CD4-positive, alpha-beta memory T cell (primary cell): ENCODE measurements at places on chromosomes 5 and 9. TPM values are rescaled to one million over a fixed set of nuclear protein-coding genes. Genes with fewer than 3 reads are reported as not detected.

The TNC gene
- not detected for polyA plus RNA-seq

DNA sequence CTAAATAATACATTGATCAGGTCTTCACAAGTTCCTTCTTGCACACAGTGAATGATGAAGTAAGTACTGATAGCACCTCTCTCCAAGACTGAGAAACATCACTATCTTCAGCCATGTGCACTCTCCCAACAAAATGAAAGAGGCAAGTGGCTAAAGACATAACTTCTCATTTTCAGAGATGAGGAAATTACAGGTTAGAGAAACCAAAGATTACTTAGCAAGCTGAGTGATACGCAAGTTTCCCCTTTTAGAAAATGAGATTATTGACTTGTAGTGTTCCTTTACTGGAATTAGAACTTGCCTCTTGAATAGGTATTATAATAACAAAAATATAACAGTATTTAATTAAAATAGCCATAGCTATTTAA, 21.6 kb downstream of the CEMIP2 start:
- no peaks in the 10 kb centered on the region for H3K4me1 ChIP-seq
- H3K27me3 ChIP-seq: no peaks in the 10 kb centered on the region
- DNase-seq: no peak

GRCh38 chr9:4073371-4073770, 226.5 kb downstream of the GLIS3 start:
- no peaks in the 10 kb centered on the region for H3K4me1 ChIP-seq
- H3K4me3 ChIP-seq: no peak overlapping the region
- DNase-seq: no peak
- H3K27me3 ChIP-seq: no peaks in the 10 kb centered on the region
- H3K36me3 ChIP-seq: no peaks in the 10 kb centered on the region
- no peak overlapping the region for H3K27ac ChIP-seq

DNA sequence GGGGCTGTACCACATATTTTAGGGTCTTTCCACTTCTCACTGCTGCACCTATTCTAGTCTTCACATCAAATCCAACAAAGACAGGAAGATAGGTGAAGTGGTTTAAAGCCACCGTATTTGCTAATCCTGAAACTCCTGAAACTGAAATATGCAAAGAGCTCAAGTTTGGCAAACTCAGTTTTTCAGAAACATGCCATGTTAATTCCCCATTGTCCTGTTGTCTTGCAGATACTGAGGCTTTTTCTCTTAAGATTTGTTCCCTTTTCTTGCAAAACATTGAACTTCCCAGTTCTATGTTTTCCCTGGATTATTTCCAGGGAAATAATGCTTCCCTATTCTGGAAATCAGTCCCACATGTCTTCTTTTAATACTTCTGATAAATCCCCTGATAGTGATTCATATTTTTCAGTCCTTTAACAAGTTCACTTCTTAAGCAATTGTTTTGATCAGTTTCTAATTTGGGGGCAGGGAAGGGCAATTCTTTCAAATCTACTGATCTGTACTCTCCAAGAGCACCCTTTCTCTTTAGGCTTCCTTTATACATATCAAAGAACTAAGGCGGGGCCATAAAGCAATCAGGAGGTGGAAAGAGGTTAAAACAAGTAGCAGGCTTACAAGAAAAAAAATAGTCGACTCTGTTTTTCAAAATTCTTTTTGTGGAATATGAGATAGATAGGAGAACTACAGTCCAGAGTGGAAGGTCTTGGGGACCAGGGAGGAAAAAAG, 648.5 kb downstream of the BNC2 start:
- no peaks in the 10 kb centered on the region for H3K27me3 ChIP-seq
- no peaks in the 10 kb centered on the region for H3K36me3 ChIP-seq
- no peak overlapping the region for H3K27ac ChIP-seq
- no peak for DNase-seq
- H3K4me3 ChIP-seq: no peak overlapping the region

The SPINK13 gene
- polyA plus RNA-seq: not detected

DNA sequence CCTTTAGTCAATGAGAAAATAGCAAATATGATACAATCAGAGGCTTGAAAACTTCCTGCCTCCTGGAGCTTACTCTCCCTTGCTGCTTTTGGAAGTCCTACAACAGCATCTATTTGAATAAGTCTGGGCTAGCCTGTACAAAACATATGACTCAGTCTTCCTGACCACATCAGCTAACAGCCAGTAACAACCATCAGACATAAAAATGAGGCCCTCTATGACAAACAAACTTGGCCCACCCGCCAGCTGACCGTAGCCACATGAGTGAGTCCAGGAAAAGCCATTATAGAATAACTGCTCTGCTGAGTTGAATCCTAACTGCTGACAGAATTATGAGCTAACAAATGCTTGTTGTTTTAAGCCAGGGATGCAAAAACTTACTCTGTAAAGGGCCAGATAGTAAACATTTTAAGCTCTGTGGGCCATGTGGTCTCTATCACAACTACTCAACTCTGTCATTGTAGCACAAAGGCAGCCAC, 347.6 kb downstream of the PTPRD start:
- no peak overlapping the region for H3K4me3 ChIP-seq
- H3K4me1 ChIP-seq: no peaks in the 10 kb centered on the region
- H3K27ac ChIP-seq: no peak overlapping the region
- H3K27me3 ChIP-seq: no peaks in the 10 kb centered on the region
- no peaks in the 10 kb centered on the region for H3K36me3 ChIP-seq
- no peak for DNase-seq

The NKD2 gene
- polyA plus RNA-seq: not detected

The SREK1IP1 gene
- polyA plus RNA-seq: 19.3 TPM

DNA sequence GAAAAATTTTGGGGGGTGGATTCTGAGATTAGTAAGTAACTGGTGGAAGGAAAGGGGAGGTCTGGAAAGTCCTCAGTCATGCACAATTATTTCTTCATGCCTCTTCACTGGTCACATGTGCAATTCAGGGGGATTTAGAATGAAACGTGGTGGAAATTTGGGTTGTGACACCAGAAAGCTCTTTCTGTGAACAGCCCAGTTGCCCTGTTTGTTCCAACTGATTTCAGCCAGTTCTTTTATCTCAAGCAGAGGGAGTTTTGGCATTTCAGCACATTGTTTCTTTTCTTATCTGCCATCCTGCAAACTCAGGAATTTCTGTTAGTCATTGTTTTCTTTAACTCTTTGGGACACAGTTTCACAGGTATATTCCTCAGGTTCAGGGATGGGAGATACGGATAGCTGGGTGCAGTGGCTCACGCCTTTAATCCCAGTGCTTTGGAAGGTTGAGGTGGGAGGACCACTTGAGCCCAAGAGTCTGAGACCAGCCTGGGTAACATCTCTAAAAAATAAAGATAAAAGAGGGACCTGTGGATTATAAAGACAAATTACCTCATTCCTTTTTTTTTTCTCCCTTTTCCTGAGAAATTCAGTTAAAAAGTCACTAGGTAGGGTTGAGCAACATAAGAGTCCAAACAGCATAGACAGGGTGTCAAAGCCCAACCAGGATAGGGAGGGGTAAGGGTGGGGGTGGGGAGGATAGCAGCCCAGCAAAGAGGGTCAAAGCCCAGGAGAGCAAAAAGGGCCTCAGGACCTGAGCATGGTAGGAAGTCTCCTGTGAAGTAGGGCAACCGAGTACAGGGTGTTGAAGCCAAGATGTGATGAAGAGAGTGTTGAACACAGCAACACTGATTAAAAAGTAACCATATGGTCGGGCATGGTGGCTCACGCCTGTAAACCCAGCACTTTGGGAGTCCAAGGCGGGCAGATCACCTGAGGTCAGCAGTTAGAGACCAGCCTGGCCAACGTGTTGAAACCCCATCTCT, 5.4 kb upstream of the B4GALT1 start:
- no peak for DNase-seq
- no peaks in the 10 kb centered on the region for H3K36me3 ChIP-seq
- no peak overlapping the region for H3K4me3 ChIP-seq
- peaks cover 12% of the 10 kb centered on the region for H3K4me1 ChIP-seq
